Urinary bladder (tissue), 4 donors: ENCODE measurements at places on chromosomes 4 and X.

DNA sequence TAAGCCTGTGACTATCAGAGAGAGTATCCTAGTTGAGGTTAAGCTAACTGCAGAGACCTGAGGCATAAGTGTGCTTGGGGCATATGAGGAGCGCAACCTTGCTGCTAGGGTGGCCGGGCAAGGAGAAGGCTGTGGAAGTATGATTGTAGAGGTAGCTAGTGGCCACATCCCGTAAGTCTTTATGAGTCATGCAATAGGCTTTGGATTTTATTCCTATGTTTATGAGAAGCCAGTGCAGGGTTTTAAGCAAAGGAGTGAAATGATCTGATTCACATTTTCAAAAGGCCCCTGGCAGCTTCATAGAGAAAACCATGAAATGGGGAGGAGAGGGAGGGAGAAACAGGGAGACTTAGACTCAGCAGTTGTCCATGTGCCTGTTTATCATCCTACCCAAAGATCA lies 92.1 kb upstream of the WDFY3 start:
- no peak for DNase-seq

GRCh38 chrX:40009890-40010289 lies 87.9 kb downstream of the BCOR start:
- DNase-seq: no peak

DNA sequence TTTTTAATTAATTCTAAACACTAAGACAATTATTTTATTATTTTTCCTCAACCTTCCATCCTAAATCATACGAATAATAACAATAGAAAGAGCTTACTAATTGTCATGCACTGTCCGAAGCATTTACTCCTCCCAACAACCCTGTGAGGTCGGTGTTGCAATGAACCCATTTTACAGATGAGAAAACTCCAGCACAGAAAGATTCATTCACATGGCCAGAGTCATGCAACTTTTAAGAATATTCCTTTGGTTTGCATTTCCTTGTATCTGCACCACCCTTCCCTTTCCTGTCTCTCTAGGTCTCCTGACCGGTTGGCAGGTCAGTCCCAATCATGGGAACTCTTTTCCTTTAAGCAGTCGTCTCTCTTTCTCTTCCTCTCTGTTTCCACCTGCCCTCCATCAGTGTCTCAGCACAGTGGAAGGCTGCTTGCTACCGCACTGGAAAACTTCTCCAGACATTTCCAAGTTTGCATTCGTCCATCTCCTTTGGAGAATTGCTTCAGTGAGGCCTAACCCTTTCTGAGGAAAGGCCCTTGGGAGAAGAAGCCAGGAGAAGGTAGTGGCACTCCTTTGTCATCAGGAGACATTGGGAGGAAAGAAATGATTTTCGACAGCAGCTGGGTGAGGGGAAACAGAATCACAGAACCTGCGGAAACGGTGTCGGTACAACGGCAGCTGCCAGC lies 1.9 kb upstream of the TMSB4X start:
- no peak for DNase-seq

DNA sequence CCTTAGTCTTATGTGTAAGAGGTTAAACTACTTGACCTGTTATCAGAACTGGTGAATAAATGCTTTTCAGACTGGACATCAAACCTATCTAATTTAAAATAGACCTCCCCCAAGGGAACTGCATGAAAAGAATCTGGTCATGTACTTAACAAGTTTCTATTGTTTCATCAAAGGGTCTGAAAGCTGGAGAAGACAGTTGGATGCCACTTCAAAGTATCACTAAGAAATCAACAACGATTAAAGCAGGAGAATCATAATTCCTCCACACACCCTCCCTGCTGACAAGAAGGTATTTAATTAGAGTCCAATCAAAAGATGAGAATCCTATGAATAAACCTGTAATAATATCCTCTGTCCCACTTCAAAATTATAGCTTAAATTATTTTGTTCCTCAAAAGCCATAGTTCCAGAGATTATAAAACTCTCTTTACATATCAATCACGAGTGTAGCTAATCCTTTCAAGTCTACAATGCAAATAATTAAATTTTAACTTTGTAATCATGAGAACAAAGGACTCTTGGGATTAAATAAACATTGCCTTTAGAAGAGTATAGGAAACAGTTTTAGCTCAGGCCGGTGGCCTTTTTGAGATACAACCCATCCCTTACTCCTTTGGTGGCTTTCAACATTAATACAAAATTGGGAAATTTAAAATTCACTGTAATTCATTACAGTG lies 35.1 kb downstream of the TSPAN5 start:
- DNase-seq: no peak

GRCh38 chr4:151698213-151698612 lies 62.6 kb downstream of the GATB start:
- DNase-seq: no peak

DNA sequence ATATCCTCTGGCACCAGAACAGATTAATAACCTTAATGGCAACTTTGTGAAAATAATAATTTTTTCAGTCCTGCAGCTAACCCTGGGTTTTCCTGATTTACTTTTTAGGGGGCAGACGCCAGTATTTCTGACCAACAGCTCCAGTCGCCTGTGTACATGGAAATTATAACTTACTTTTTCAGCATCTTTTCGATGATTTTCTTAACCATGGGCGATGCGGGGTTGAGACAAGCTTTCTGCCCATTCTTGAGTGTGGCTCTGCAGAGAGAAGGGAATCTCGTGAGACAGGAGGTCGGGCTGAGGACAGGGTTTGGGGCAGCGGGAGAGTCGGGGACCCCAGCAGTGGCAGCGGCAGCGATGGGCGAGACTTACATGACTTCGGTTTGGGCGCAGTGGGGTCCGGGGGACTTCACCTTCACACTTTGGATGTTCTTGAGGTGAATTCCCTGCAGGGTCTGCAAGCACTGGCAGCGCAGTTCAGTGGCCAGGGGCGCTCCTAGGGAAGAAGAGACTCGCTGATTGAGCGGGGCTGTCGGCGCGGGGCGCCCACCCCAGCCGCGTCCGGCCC lies 484 bp downstream of the CXCL2 start:
- no peak for DNase-seq
